ENCODE measurements at places on chromosomes 13 and 19.

- DNase-seq = no peak
Measured at GRCh38 chr19:40623403-40624251, 22.5 kb downstream of the LTBP4 start.

DNA sequence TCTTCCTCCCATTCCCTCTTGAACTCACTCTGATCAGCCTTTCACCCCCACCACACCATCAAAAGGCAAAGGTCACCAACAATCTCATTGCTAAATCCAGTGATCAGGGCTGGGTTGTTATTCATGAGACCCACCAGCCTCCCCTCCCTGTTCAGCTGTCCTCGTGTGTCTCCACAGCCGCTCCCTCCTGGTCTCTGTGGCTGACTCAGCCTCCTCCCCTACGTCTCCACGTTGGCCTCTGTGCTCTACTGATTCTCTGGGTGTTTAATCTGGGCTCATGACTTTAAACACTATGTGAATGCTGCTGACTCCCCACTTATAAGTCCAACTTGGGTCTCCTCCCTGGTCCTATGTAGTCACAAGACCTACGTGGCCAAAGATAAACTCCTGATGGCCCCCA, 38.9 kb downstream of the PARP4 start:
- DNase-seq = no peak

GRCh38 chr19:56110515-56111448, 10.3 kb downstream of the ZNF787 start:
- no peak for DNase-seq

DNA sequence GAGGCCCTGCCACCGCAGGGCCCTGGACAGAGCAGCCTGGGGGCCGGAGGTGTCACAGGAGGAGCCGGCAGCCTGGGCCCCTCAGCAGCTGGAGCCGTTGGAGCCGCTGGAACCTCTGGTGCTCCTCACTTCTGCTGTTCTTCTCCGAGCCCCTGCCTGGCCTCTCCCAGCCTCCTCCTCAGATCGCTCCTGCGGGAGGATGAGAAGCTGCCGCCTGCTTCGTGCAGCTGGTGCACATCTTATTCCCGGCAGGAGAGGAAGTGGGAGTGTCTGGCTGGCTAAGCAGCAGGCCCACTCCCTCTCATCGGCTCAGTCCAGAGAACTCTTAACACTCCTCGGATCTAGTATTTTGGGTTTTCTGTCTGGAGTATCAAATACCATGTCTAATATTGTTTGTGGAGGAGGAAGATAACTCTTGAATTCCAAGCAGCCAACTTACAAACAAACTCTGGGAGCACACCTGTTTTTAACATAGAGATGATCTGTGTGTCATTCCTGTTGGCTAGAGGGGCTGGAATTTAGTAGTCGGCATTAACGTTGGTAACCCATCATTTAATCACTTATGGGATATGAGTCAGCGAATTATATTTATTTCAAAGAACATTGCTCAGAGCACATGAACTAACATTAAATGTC, 37.1 kb upstream of the RNF113B start:
- DNase-seq = no peak

GRCh38 chr13:34833562-34834182, 108.4 kb upstream of the NBEA start:
- no peak for DNase-seq

- DNase-seq = no peak
Measured at GRCh38 chr13:24032252-24032651, 128.3 kb upstream of the SPATA13 start.

DNA sequence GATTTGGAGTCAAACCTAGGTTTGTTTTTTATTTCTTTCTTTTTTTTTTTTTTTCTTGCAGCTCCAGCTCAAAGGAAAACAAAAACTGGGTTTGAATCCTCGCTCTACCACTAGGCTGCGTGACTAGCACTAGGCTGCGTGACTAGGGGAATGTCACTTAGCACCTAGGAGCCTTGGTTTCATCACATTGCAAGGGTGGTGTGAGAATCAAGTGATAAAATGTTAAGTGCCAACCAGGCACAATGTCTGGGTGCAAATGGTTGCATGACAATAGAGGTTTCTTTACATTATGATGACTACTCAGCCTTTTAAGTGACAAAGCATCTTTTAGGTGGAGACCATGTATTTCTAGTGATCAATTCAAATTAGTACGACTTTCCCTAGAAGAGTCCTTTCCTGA, 27.9 kb downstream of the RCBTB2 start:
- no peak for DNase-seq

GRCh38 chr19:46470376-46470775, 987 bp downstream of the PNMA8A start:
- DNase-seq = no peak

- DNase-seq = no peak
Measured at GRCh38 chr19:277131-277530, 14.1 kb downstream of the PLPP2 start.

- DNase-seq = peak; percentile 24
Measured at GRCh38 chr19:15869109-15869555, 28.7 kb downstream of the CYP4F2 start.

DNA sequence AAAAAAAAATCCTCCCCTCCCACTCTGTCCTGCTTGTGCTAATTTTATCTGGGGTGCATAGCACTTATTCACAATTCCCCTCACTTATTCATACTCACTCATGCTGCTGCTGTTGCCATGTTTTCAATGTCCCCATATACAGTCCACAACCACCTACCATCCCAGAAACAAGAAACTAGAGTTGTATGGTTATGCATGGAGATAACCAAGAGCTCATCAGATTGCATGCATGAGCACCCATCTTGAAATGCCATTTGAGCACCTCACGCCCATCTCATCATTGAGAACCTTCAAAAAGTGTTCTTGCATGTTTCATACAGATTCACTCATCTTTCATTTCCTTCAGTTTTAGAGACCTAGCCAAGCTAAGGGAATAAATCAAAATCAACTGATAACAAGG, 15.1 kb upstream of the N4BP2L2 start:
- no peak for DNase-seq

DNA sequence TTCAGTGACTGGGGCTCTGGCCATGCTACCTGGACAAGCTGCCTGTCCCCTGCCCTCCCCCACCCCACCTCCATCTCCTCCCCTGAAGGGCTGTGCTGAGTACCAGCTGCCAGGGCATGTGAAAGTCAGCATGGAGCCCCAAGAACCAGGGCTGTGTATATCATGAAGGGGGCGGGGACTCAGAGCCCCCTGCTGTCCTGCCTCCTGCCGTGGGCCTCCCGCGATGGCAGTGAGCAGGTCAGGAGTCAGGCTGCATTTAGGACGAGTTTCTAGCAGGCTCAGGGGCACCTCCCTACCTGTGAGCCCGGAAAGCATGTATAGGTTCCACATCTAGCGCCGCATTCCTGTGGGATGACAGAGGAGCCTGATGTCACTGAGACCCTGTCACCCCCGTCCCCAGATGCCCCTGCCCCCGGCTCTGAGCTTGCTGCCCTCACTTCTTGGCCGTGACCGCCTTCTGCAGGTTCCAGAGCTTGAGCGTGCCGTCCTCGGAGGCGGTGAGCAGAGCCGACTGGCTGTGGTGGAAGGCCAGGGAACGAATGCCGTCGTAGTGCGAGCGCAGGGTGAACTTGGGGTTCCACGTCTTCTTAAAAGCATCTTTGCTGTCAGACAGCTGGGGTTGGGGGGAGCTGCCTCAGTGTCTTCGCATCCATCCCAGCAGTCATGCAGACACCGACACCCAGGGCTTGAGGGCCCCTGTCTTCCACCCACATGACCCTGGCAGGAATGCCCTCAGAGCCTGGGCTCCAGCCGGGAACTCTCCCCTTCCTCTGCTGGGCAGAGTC, 8.3 kb upstream of the PRKD2 start:
- no peak for DNase-seq

DNA sequence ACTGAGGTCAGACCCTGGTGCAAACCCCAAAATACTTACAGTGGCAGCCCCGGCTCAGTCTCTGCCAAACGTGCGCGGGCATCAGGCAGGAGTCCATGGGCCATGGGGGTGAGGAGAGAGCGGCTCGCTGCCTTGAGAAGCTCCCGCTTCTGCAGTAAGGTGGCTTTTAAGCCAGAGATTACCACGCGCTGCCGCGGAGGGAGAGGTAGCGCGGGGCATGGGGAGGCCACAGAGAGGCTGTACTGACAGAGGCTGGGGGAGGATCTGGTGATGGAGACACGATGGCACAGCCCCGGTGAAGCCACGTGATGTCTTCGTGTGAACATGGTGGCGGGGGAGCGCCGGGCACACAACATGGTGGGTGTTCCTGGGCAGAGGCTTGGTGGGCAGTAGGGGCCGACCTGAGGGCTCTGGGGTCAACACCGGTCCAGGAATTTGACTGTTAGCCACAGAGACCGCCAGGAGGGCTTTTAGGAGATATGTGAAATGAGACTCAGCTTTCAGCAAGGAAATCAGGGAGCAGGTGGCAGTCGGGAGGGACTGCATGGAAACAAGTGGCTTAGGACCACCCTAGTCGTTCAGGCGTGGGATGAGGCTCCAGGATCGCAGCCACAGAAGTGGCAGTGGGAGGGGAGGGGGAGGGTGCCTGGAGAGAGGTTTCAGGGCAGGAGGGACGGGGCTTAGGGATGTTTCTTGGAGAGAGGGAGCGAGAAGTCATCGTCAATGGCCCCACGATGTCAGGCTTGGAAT, 24.1 kb downstream of the MCF2L start:
- DNase-seq = no peak

DNA sequence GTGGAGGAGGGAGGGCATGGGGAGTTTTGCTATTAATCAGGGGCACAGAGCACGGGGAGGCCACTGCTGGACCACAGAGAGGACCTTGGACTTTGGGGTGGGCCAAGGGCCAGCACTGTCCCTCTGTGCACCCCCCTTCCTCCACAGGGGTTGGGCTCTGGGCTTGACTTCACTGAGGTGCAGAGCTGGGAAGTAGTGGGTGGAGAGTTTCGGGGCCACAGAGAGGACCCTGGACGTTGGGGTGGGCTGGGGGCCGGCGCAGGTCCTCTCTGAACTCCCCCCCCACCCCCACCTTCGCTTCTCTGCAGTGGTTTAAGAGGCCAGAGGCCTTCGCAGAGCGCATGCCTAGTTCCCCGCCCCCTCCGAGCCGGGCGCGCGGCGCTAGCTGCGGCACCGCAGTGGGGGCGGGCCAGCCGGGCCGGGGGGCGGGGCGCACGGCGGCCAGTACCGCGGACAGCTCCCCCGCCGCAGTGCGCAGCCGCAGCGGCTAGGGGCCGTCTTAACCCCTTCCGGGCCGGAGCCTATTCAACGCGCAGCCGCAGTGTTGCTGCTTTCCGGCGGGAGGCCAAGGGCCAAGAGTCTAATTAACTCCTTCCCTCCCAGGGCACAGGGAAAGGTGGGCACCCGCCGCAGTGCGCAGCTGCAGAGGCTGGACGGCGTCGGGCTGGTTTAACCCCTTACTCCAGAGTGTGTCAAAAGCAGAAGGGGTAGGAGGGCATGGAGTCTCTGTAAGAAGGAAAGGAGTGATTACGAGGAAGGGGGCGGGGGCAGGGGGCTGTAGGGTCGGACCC, 3.7 kb downstream of the KCNC3 start:
- no peak for DNase-seq

- no peak for DNase-seq
Measured at GRCh38 chr19:37941782-37942515, 34.9 kb downstream of the SIPA1L3 start.

GRCh38 chr13:35649162-35649561, 172.7 kb upstream of the MAB21L1 start:
- no peak for DNase-seq
